ENCODE measurements at places on chromosomes 6 and 20.

- no peak for DNase-seq
These were observed 9.4 kb upstream of the ZBTB46 start for GRCh38 chr20:63840405-63840828.

- DNase-seq: no peak
These were observed 106.0 kb downstream of the ADGRG6 start for GRCh38 chr6:142407685-142408273.

GRCh38 chr6:127821431-127821830 is 79.4 kb downstream of the THEMIS start:
- DNase-seq: no peak

GRCh38 chr20:53828682-53829254 is 235.1 kb upstream of the ZNF217 start:
- DNase-seq: no peak

GRCh38 chr6:16514249-16514648 is 247.0 kb downstream of the ATXN1 start:
- DNase-seq: peak; percentile 18

DNA sequence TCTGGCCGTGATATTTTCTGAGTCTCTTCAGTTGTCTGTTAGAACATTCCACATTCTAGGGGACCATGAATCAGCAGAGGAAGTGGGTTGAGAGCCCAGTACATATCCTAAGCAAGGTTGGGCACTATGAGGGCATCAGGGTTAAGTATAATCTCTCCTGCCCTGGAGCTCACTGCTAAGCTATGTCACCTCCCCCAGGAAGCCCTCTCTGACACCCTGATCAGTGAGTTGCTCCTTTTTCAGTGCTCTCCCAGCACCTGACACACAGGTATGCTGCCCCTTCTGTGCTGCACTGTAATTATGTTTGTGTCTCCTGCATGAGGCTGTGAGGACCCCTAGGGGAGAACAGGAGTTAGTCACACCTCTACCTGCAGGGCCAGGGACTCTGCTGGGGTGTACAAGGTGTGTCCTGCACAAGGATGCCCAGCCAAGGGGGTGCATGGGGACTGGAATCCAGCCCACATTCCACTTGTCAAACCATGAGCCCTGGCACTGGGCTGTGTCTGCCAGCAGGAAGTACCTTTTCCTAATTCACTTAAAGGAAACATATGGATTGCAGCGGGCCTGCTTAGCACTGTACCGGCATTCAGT is 3.9 kb downstream of the RAB44 start:
- DNase-seq: no peak

GRCh38 chr20:21901470-21902275 is 196.2 kb downstream of the PAX1 start:
- no peak for DNase-seq

Measured in stimulated activated naive CD4-positive, alpha-beta T cell treated with Interleukin-2 at 50 U/mL for 16 hours (primary cell).